ENCODE measurements at places on chromosomes 3 and 15.
A peak's percentile ranks its signal among the peaks of the same experiment; 100 is the strongest.

DNA sequence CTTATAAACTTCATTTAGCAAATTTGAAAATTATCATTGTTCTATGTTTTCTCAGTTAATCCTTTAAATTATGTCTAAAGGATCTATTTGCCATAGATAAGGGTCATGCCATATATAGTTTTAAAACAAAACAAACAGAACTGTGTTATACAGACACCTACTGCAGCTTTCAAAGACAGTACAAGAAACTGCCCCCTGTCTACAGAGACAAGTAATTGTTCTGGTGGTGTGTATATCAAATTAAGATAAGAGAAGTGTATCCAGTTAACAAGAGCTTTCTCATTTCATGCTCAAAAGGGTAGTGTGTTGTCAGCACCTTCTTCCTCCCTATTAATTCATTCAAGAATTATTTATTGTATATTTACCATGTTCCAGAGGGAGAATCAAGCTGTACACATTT lies 201.2 kb downstream of the FMN1 start:
- no peak overlapping the region for H3K27ac ChIP-seq
- peaks cover 2% of the 10 kb centered on the region for H3K4me1 ChIP-seq
- peak; percentile 50 for DNase-seq
- H3K4me3 ChIP-seq = no peak overlapping the region
- H3K27me3 ChIP-seq = no peaks in the 10 kb centered on the region

DNA sequence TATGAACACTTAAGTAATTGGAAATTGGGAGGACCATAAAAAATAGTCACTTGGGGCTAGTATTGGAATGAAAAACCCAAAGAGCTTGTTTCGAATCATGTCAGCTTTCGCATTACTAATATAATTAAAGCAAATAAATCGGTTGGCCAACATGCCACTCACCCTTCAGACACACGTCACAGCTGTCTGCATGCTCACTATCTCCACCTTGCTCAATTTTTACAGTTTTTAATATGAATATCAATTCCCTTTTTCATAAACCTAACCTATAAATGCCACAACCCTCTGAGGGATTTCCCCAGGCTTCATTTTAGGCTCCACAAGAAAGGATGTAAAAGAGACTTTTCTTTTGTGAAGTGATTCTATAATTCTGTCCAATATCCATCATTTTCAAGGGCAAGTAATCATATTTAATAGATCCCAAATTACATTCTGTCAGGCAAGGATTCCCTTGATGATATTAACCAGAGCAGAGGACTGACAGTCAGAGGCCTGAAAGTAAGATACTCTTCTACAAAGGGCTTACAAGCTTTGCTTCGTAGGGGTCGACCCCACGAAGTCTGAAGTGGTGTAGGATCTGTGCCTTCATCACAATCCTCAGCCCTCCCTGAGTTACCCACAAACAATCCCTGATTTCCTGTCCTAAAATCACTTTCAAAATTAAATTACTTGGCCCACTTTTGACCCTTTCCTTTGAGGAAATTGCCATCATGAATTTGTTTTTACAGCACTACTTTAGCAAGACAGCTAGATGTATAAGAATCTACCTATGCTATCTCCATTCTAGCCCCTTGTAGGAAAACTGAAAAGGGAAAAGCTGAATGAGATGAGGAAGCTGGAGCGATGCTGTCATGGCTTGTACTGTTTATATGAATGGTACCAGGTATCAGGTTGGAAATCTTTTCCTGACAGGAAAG lies 44.5 kb downstream of the NANOGP8 start:
- no peaks in the 10 kb centered on the region for H3K27me3 ChIP-seq
- H3K36me3 ChIP-seq = no peaks in the 10 kb centered on the region
- no peak overlapping the region for H3K4me3 ChIP-seq
- no peak for DNase-seq
- H3K27ac ChIP-seq = no peak overlapping the region
- H3K4me1 ChIP-seq = no peaks in the 10 kb centered on the region

DNA sequence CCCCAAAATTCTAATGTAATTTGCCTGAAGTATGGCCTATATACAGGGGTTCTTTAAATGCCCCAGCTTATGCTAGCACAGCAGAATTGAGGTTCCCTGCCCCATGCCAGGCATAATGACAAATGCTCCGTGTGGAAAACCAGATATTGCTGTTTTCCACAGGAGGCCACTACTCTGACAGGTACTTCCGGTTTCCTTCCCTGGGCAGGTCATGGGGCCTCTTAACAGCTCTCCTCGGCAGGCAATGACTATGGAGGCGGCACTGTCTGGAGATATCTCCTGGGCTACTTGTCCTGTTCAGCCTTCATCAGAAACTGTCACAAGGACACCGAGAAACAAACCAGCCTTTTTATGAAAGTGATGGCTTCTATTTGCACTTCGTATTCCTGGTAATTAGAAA lies 54.8 kb downstream of the SLC7A14 start:
- H3K4me1 ChIP-seq = no peaks in the 10 kb centered on the region
- no peak overlapping the region for H3K27ac ChIP-seq
- no peaks in the 10 kb centered on the region for H3K27me3 ChIP-seq

DNA sequence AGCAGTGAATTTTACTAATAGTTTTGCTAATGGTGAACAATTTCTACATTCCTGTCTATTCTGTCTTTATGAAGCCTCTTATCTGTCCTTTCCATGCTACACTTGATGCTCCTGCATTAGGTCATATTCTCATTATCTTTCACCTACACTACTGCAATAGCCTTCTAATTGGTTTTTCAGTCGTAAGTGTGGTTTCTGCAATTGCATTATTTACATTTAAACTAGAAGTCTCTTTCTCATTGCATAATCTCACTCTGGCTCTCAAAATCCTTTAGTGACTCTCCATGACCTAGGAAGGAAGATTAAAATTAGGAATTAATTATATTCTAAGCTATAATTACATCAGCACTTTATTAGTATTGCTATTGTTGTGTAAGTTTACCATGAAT lies 686.5 kb downstream of the IGSF11 start:
- DNase-seq = no peak
- H3K27me3 ChIP-seq = no peaks in the 10 kb centered on the region
- H3K36me3 ChIP-seq = no peaks in the 10 kb centered on the region
- H3K4me3 ChIP-seq = no peak overlapping the region
- H3K4me1 ChIP-seq = no peaks in the 10 kb centered on the region

GRCh38 chr15:92393071-92393979 lies at the start of gene ST8SIA2:
ST8SIA2 (plus strand) TSS chr15:92393881; CDS start chr15:92394065, 184 bp downstream.
- no peak within 1 kb of the TSS for H3K27ac ChIP-seq
- DNase-seq = peak; percentile 3
- H3K4me1 ChIP-seq = no peaks in the 10 kb centered on the region
- no peaks in the 10 kb centered on the region for H3K36me3 ChIP-seq
- peak within 1 kb of the TSS; percentile 35 for H3K4me3 ChIP-seq

GRCh38 chr15:75431682-75432081 lies 19.8 kb downstream of the SIN3A start:
- H3K4me3 ChIP-seq = no peak overlapping the region
- DNase-seq = no peak
- no peaks in the 10 kb centered on the region for H3K4me1 ChIP-seq
- no peak overlapping the region for H3K27ac ChIP-seq
- no peaks in the 10 kb centered on the region for H3K27me3 ChIP-seq

DNA sequence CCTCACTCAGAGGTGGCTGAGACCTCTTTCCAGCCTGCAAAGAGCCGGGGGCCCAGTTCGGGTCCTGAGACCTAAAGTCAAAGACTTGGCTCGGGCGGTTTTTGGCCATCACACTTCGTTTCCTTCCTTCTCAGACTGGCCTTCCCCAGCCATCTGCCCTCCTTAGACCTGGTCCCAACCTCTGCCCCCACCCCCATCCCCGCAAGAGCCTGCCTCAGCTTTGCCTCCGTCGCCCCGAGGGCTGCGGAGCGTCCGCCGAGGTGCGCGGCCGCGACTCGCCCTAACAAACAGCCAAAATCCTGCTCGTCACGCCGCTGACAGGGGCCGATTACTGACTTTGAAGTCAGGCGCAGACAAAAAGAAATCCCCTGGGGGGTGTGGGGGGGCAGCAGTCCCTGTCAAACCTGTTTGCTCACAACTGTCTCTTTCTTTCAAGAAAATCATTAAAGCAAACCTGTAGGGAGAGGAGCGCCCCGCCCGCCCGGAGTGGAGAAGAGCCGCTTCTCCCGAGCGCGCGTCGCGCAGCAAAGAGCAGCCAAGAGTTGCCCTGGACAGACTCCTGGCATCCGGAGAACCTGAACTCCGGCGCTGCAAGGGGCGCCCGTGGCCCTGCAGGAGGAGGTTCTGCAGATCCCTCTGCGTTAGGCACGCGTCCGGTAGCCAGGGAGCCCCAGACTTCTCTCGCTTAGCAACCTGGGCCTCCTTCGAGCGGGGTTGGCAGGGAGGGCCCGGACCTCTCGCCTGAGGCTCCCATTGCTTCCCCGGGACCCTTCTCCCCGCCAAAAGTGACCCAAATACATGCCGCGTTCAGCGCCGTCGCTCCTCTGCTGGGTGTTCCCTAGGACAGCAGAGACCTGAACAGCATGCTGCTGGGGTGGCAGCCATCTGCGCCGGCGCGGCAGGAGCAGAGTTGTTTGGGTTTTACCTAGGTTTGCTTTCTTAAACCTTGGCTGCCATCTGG lies 4.5 kb downstream of the SOX14 start:
- no peak overlapping the region for H3K27ac ChIP-seq
- no peaks in the 10 kb centered on the region for H3K36me3 ChIP-seq
- H3K27me3 ChIP-seq = peaks cover 74% of the 10 kb centered on the region
- peak overlapping the region; percentile 6 for H3K4me3 ChIP-seq

- peak overlapping the region; percentile 60 for H3K27ac ChIP-seq
- DNase-seq = peak; percentile 87
- H3K27me3 ChIP-seq = no peaks in the 10 kb centered on the region
- no peak overlapping the region for H3K4me3 ChIP-seq
- H3K4me1 ChIP-seq = peaks cover 11% of the 10 kb centered on the region
- H3K36me3 ChIP-seq = no peaks in the 10 kb centered on the region
Measured at GRCh38 chr15:70826634-70827033, 27.3 kb downstream of the LARP6 start.

DNA sequence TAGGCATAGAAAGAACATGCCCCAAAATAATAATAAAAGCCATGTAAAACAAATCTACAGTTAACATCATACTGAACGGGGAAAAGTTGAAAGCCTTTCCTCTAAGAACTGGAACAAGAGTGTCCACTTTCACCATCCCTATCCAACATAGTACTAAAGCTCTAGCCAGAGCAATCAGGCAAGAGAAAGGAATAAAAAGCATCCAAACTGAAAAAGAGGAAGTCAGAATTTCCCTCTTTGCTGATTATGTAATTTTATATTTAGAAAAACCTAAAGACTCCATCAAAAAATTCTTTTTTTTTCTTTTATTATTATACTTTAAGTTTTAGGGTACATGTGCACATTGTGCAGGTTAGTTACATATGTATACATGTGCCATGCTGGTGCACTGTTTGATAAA lies 661.6 kb upstream of the CBLB start:
- no peaks in the 10 kb centered on the region for H3K36me3 ChIP-seq
- no peak overlapping the region for H3K4me3 ChIP-seq

- no peak for DNase-seq
- H3K27ac ChIP-seq = no peak overlapping the region
- no peaks in the 10 kb centered on the region for H3K36me3 ChIP-seq
- H3K27me3 ChIP-seq = no peaks in the 10 kb centered on the region
- no peak overlapping the region for H3K4me3 ChIP-seq
Measured at GRCh38 chr3:112460519-112461195, 38.6 kb downstream of the BTLA start.

GRCh38 chr3:103057487-103057886 lies 622.7 kb downstream of the ZPLD1 start:
- no peak overlapping the region for H3K27ac ChIP-seq
- no peak for DNase-seq
- no peaks in the 10 kb centered on the region for H3K27me3 ChIP-seq
- no peak overlapping the region for H3K4me3 ChIP-seq
- no peaks in the 10 kb centered on the region for H3K36me3 ChIP-seq

DNA sequence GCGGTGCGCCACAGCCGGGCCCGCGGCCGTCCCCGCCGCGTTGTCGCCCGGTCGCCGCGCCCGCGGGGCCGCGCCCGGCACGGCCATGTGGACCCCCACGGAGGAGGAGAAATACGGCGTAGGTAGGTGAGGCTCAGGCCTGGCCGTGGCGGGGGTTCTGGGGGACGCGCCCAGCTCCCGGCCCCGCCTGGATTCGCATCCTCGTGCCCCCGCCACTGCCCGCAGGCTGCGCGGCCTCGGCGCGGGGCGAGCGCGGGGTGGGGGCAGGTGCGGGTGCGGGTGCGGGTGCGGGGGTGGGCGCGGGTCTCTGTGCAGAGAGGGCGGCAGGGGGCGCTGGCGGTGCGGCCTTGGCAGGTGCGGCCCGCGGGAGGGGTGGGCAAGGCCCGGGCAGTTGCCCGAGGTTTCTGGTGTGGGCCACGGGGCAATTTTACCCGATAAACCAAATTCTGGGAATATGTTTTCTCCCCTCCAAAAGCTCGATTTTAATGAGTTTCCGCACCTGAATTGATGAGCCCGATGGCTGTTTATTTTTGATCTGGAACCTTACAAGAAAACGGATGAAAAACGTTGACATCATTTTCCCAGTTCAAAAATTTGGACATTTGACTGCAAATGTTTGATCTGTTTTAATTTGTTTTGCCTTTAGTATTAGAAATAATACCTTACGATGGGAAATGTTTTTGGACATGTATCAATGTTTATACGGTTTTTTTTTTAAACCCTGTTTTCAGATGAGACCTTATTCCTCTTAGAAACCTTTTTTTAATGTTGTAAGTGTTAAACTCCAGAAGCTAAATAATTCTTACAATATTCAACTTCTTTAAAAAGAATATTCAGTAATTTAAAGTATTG lies 678 bp downstream of the DOCK3 start:
- no peaks in the 10 kb centered on the region for H3K36me3 ChIP-seq
- H3K4me1 ChIP-seq = peaks cover 2% of the 10 kb centered on the region
- no peak for DNase-seq
- H3K27me3 ChIP-seq = peaks cover 36% of the 10 kb centered on the region

GRCh38 chr3:48492461-48493202 lies 11.3 kb downstream of the SHISA5 start:
- H3K4me3 ChIP-seq = no peak overlapping the region
- H3K27ac ChIP-seq = no peak overlapping the region
- peak; percentile 68 for DNase-seq
- H3K4me1 ChIP-seq = no peaks in the 10 kb centered on the region
- no peaks in the 10 kb centered on the region for H3K27me3 ChIP-seq

DNA sequence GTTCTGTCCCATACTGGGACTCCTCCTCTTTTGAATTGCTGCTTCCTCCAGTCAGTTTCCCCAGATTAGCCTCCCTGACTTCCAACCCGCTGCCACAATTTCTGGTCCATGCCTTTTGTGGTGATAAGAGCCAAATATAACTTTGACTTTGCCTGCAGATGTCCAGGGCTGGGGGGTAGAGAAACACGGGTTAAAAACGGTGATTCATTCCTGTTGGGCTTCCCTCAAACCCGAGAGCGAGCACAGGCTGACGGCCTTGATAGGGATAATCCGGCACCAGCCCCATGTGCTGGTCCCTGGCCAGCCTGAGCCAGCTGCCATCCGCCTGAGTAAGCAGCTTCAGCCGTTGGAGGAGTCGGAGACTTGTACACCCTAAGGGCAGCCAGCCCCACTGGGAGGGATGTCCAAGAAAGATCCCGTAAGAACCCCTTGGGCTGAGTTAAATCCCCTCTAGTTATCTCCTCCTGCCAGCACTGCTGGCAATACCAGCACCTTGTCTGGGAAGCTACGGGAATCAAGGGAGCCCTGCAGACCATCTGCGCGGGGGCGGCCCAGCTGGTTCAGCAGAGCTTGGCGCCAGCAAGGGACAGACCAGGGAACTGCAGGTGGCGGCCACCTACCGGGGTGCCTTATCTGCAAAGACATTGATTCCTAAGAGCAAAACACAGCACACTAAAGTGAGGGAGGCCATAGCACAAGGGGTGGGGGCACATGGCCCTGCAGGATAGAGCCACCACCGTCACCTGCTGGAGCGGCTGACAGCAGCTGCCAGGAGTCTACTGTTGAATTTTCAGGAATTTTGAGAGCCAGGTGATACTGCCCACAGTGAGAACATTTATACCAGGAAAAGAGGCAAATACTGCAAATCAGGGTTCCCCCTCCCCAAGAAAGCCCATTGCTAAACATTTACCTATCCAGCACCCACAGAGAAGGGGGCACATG lies 18.1 kb downstream of the CSPG4 start:
- DNase-seq = peak; percentile 98
- H3K4me1 ChIP-seq = peaks cover 43% of the 10 kb centered on the region
- H3K27ac ChIP-seq = peak overlapping the region; percentile 97
- peaks cover 9% of the 10 kb centered on the region for H3K36me3 ChIP-seq
